Stimulated activated CD4-positive, alpha-beta T cell treated with anti-CD3 and anti-CD28 coated beads, Interleukin-12 subunit alpha, Interleukin-12 subunit beta, amount 100 ng/mL, for 4 hours (primary cell): ENCODE measurements at places on chromosomes 1 and 21.

- no peak for DNase-seq
Observed at GRCh38 chr1:243896313-243896712, 46.3 kb upstream of the AKT3 start.

GRCh38 chr21:38631206-38631605 lies 132.9 kb upstream of the ERG start:
- DNase-seq, result no peak

- no peak for DNase-seq
Observed at GRCh38 chr1:161421456-161421855, 53.8 kb upstream of the CFAP126 start.

DNA sequence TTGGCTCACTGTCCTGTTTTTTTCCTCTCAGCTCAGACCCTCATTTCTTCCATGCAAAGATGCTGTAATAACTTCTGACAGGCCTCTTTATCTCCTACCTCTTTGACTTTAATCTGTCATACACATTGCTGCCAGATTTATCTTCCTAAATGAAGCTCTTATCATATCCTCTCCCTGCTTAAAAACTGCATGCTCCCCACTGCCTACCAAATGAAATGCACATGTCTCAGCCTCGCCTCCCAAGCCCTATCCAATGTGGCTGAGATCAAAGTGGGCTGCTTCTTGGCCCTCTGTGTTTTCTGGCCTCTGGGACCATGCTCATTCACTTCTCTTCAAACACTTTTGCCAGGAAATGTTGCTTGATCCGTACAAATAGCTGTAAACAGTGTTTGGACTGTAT lies 38.3 kb downstream of the IRF2BP2 start:
- DNase-seq, result no peak

- DNase-seq, result no peak
Observed at GRCh38 chr1:206895325-206895724, 1.9 kb upstream of the IL24 start.

DNA sequence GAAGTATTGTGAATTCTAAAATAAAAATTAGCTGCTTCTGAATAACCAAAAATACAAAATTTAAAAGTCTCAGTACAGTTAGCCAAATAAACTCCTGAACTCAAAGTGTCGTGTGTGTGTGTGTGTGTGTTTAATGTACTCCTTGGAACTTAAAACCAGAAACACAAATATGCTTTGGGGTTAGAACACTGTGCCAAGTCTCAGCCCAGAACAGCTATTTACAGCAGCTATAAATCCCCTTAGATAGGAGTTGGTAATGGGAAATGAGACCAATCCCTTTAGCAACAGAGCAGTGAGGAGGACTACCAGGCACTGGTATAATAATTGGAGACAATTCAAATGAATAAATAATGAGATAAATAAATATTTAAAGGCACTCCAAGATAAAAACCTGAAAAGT lies 83.1 kb downstream of the PATJ start:
- DNase-seq, result no peak

DNA sequence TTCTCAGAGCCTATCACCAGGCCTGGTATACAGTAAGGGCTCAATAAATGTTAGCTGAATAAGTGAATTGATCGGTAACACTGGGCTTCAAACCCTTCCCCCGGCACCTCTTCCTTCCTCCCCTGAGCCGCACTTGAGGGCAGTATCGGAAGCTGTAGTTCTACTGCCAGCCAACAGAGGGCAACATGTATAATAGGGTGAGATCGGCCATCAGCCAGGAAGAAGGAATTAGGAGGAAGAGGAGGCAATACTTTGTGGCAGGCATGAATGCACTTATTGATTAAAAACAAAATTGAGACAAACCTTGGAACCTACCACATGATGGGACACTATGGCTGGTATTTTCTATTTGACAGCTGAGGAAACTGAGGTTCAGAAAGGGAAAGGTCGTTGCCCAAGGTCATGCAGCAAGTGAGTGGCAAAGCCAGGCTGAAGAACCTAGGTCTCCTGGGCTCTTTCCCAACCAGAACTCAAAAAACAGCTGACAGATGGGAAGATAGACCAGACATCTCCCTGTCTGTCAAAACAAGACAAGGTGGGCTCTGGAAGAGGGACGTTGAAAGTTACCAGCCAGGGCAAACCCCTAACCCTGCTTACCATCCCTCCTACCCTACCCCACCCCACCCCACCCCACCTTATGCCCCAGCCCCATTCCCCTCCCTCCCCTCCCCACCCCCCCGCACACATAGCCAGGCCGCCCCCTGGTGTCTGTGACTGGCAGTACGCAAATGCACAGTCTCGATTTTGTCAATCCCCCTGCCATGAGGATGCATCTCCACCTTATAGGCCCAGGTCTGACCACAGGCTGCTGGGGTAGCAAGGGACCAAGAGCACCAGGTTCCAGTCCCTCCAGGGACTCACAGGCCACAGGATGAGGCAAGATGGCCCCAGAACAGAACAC lies 107.3 kb upstream of the RUNX3 start:
- DNase-seq, result peak; percentile 68

DNA sequence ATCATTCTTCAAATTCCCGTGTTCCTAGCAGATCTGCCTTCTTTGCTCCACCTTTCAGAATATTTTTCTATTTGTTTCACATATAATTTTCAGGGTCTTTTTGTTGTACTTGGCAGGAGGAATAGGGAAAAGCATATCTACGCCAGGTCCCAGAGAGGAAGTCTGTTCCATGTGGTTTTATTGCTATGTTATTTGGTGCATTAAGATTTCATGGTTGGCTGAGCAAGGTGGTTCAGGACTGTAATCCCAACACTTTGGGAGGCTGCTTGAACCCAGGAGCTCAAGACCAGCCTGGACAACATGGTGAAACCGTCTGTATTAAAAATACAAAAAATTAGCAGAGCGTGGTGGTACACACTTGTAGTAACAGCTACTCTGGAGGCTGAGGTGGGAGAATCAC lies 36.1 kb downstream of the COL6A1 start:
- no peak for DNase-seq

GRCh38 chr1:207838156-207839082 lies 72.5 kb downstream of the CD34 start:
- no peak for DNase-seq

DNA sequence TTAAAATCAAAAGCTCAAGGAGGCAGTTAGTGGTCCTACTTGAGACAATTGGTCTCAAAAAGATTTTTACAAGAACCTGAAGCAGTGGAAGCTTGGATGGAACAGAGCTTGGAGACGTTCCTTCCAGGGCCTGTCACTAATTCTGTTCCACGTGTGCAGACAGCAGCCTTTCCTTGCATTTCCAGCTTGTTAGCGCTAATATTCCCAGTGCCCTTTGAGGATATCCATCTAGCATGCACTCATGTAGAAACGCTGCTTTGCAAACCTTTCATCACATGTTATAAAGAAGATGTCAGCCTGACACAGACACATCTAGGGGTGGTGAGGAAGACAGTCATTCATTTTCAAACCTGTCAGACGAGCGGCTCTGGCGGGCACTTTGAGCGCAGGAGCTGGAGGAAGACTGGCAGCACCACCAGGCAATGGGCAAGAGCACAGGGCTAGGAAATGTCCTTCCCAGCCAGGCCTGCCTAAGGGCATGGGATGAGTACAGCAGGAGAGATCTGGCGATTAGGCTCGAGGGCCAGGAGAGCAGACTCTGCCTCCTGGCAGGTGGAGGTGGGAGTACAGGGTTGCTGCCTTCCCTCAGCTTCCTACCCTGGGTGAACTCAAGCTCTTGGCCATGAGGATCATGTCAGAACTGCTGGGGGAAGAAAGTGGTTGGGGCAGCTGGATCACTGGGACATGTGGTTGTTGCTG lies 55.5 kb downstream of the CASQ2 start:
- DNase-seq, result no peak

GRCh38 chr1:169683661-169684060 lies 27.8 kb downstream of the SELL start:
- DNase-seq, result no peak

GRCh38 chr1:170881268-170882265 lies 53.8 kb upstream of the MROH9 start:
- no peak for DNase-seq

- no peak for DNase-seq
Observed at GRCh38 chr1:151211972-151212705, 13.8 kb downstream of the PIP5K1A start.

GRCh38 chr1:100746542-100746932 lies 27.0 kb downstream of the VCAM1 start:
- DNase-seq, result no peak

- no peak for DNase-seq
Observed at GRCh38 chr1:187696073-187696472, 867.3 kb downstream of the PLA2G4A start.

- DNase-seq, result no peak
Observed at GRCh38 chr1:208997726-208998312, 585.7 kb upstream of the CAMK1G start.

DNA sequence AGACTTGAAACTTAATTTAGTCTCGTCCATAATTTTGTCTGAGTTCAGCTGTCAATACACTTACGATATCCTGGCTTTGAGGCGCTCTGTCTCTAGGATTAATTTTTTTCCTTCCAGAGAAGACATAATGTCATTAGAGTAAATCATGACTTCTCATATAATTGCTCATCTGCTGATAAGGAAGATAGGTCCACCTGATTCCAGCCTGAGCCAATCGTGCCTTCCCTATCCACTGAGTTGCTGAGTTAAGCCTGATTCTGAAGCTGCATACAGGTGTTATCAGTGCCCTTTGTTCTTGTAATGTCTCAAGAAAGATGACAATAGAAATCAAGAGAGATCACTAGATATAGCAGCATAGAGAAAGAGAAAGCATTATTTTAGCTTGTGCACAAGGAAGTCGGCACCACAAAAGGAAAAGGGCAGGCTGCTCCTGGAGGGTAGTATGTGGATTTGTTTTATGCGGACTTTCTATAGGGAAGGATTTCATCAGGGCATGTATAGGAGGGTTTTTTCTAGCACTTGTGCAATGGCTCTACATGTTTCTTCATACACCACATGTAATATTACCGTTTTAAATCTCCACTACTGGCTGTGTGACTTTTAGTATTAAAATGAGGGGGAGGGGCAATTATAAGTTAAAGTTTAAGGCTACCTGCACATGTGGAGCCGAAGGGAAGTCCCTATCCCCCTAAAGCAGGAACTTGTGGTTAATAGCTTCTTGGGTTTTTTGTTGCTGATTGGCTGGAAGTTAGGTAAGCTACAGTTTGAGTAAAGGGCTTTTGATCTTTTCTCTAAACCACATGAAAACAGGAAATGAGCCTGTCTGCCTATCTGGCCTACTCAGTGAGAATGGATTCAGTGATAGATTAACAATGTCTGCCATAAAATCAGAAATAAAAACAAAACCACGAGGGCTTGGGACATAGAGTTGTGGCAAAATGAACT lies 133.4 kb downstream of the PLPPR5 start:
- DNase-seq, result peak; percentile 3

- DNase-seq, result no peak
Observed at GRCh38 chr1:98417820-98418219, 243.7 kb upstream of the SNX7 start.

- no peak for DNase-seq
Observed at GRCh38 chr1:172154551-172154950, 265.9 kb upstream of the C1orf105 start.

DNA sequence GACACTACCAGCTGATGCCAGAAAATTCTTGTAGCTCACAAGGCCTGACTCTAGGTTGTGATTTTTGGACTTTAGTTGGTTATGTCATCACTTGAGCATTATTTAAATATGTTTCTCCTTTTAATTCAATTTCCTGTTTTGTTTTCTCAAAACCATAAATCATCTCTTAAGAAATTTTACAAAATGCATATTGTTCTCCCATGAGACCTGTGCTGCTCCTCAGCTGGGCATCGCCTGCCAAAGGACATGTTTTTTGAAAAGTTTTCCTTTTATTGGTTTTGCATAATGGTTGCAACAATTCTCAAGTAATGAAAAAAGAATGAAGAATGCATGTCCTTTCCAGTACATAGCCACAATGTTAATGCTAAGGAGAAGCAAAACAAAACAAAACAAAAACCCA lies 204.7 kb upstream of the LYPLAL1 start:
- DNase-seq, result no peak

DNA sequence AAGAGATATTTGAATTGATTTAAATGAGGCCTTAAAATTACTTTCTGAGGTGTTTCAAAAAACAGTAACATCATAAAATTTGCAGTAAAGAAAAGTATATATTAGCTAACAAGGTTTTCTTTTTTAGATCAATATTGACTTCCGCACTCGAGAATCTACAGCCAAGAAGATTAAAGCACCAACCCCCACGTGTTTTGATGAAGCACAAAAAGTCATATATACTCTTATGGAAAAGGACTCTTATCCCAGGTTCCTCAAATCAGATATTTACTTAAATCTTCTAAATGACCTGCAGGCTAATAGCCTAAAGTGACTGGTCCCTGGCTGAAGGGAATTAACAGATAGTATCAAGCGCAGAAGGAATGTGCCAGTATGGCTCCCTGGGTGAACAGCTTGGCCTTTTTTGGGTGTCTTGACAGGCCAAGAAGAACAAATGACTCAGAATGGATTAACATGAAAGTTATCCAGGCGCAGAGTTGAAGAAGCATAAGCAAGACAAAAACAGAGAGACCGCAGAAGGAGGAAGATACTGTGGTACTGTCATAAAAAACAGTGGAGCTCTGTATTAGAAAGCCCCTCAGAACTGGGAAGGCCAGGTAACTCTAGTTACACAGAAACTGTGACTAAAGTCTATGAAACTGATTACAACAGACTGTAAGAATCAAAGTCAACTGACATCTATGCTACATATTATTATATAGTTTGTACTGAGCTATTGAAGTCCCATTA lies 3.6 kb downstream of the RGS1 start:
- DNase-seq, result no peak

DNA sequence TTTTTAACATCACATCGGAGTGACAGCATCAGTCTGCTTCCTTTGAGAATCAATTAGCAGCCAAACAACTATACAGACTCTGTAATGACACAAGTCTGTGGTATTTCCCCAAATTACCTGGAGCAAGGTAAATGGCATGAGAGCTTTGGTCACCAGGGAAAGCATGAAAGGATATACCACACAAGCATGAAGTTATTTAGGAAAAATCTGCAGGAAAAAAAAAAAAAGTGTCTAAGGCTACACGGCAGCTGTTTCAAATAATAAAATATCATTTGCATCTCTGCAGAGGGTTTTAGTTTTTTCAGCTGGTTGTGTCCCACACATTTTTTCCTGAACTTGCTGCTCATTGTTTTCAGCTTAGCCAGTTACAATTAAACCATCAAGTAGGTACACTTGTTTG lies 234.7 kb downstream of the TTLL7 start:
- DNase-seq, result no peak

GRCh38 chr1:78388275-78388674 lies 102.5 kb upstream of the PTGFR start:
- DNase-seq, result no peak

GRCh38 chr1:154867064-154867825 lies 2.8 kb downstream of the KCNN3 start:
- DNase-seq, result peak; percentile 29

DNA sequence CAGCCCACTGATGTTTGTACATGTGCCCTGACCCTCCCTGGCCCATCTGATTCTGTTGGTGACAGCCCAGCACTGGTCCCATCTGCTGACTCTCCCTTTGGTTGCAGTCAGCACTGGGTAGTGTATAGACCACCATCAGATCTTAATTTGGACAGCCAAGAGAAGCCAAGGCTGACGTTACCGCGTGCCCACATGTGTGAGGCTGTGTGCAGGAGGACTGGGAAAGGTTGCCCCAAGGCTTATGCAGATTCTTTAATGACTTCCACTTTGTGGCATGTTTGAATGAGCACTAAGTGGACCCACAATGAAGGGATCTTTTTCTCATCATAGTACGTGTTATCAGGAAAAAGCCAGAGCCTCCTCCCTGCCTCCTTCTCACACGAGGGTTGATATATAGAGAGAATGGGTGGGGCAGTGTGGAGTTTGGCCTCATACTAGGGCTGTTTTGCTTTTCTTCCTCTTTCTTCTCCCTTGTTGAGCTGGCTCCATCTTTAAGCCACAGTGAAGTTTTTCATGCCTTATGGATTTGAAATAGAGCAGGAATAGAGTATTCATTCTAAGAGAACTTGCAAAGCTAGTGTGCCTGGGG lies 93.5 kb downstream of the NAV1 start:
- DNase-seq, result no peak
